ENCODE measurements at places on chromosomes 3 and 15.

DNA sequence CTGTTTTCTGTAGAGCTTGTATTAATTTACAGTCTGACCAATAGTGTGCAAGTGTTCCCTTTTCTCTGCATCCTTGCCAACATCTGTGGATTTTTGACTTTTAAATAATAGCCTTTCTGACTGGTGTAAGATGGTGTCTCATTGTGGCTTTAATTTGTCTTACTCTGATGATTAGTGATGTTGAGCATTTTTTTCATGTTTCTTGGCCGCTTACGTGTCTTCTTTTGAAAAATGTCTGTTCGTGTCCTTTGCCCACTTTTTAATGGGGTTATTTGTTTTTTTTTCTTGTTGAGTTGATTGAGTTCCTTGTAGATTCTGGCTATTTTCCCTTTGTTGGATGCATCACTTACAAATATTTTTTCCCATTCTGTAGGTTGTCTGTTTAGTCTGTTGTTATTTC lies 7.6 kb upstream of the ACOX2 start:
- no peak for DNase-seq

DNA sequence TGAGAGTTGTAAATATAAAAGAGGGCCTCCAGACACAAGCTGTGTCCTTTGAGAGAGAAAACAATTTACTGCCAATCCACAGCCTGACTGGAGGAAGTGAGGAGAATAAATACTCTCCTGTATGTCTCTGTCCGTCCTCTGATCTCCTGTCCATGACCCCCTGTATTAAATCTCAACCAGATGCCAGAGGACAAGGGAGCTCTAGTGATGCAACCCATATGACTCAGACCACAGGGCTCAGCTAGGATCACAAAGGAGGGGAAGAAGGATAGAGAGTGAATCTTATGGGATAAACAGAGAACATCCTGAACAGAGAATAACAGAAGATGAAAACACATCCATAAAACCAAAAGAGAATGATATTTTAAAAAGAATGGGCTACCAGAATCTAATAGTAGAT lies 482.6 kb downstream of the PLOD2 start:
- DNase-seq = no peak

- no peak for DNase-seq
Measured at GRCh38 chr3:43031485-43031884, 52.4 kb downstream of the GASK1A start.

- no peak for DNase-seq
Measured at GRCh38 chr15:95793231-95793630, 537.3 kb upstream of the NR2F2 start.

DNA sequence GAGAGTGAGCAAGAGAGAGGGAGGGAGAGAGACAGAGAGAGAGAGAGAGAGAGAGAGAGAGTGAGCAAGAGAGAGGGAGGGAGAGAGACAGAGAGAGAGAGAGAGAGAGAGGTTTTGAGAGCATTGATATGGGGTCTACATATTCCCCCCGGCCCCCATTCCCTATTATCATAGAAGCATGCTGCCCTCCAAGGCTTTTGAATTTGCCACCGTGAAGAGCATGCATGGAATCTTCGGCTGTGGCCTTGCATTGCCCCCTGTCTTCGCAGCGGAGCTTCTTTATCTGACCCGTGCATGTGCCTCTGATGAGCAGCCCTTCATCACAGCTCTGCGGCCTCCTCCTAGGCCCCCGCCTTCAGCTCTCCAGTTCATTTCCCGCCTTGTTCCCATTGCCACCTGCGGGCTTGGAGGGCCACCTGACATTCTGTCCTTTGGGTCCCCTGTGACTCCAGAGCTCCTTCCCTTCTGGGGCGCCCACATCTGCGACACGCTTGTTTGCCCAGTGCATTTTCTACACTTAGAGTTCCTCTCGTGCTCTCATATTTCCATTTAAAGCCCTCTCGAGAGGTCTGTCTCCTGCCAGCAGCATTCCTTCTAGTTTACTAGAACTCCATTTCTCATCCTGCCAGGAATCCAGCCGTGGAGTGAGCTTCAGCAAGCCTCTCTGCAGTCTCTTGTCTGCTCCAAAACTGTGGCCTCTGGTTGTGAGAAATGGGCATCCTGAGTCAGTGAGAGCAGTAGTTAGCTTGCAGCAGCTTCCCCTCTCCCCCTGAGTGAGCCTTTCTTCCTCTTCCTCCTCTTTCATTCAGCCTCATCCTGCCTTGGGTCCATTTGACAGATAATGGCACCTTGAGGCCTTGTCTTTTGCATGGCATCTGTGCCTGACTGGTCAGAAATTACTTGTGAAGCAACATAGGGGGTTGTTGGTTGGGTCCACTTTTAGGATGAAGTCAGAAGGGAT lies 25.3 kb downstream of the LPP start:
- no peak for DNase-seq

GRCh38 chr3:81740731-81741130 lies 20.7 kb downstream of the GBE1 start:
- no peak for DNase-seq

DNA sequence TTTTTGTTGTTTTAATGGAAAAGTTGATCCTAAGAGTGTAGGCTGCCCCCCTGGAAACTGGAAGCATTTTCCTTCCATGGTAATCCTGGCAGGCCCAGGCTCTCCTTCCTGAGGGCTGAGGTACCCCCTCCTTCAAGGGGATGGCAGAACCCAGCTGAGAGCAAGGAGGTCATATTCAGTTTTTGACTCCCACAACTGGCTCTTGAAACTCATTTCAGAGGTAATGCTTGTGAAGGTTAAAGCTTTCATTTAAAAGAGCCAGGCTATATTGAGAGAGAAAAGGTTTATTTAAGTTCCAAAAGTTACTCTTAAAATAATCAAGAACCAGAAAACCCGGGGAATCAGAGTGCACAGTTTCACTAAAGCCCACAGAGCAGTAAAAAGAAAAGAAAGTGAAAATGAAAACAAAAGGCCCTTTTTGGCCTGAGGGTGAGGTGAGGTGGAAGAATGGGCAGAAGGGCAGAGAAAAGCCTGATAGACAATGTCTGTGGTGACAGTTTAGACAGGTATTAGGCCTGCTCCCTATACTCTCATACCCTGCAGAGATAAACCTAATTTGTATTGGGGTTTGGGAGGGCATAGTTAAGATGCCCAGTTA lies 47.0 kb upstream of the RBP1 start:
- DNase-seq = no peak

DNA sequence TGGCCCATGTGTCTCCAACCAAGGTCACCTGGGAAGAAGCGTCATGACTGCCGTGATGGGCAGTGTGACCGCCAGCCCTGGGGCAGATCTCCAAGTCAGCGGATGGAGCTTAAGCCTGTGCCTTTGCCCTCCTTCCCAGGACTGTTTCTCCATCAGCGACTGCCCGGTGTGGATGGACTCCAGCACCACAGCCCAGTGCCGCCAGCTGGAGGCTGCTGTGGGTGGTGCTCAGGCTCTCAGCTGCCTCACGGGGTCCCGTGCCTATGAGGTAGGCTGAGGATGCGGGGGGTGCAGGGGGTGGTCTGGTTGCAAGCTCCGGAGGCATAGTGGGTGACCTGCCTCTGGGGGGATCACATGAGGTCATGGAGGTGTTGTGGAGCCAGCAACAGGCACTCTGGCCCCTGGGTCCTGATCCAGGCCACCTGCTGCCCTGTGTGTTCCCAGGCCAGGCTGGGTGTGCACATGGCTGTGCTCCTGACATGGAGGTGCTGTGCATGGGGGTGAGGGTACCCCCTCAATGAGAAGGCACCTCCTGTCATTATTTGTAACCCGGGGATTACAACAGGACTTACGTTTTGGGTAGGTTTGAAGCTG lies 19.0 kb downstream of the XYLB start:
- DNase-seq = no peak

- no peak for DNase-seq
Measured at GRCh38 chr3:106376016-106376570, 507.3 kb upstream of the CBLB start.

DNA sequence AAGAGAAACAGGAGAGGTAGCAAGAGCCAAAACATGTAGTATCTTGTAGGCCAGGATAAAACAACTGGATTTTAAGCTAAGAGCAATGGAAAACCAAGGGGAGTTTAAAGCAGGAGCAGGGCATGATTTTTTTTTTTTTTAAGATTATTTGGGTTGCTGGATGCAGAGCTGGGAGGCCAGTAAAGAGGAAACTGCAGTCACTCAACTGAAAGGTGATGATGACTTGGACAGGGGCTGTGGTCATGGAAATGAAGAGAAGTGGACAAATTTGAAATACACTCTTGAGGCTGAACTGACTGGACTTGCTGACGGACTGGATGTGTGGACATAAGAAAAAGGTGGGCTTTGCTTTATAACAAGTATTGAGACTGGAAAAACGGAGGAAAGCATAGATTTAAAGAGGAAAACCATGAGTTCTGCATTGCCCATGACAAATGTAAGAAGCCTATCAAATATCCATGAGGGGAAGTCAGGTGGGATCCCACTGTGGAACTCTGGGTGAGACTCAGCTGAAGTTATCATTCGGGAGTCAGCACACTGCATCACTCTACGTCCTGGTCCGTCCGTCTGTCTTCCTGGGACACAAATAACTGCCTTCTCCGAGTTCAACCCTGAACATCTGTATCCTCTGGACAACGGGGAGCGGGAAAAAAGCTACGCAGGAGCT lies 688 bp downstream of the XPC start:
- DNase-seq = no peak

DNA sequence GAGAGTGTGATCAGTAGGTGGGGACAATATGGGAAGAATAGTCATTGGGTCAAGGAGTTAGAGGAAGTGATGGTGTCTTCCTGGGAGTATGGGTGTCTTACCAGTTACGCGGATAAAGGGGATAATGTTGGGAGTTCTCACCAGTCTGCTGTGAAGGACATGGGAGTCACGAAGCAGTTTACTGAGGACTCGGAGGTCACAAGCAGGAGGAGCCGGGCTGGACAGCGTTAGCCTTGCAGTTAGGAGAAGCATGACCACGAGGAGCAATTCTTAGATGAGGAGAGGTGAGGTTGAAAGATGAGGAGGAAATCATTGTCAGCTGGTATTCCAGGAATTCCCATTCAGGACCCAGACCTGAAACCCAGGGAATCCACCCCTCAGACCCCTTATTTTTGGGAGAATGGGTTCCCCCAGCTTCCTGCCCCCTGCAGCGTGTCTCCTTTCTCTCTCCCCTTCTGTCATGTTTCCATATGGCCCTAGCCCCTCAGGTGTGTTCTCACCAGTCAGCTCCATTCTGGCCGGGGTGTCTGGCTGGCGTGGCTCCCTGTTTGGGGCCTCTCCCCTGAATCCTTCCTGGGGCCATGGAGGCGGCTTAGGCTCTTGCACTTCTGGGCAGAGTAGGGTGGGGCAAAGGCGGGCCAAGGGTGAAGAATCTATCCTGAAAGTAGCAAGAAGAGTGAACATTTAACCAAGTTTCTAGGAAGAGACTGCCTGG lies 2.1 kb downstream of the THPO start:
- DNase-seq = no peak

- DNase-seq = no peak
Measured at GRCh38 chr3:126569390-126569975, 10.8 kb upstream of the C3orf22 start.

DNA sequence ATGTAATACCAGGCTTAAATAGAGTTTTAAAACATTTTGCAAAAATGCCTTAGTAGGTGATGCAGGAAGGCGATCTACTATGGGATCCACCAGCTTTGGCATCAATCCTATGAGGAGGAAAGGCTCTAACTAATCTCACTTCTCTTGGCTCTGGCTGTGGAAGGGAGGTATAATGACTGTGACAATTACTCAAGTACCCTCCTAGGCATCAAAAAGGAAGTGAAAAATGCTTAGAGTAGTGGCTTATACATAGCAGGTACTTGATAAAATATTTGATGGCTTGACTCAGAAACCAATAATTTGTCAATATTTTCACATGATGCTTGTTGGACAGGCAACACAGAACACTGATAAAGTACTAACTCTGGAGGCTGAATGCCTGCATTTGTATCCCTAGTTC lies 34.1 kb upstream of the SERPINI2 start:
- DNase-seq = no peak

DNA sequence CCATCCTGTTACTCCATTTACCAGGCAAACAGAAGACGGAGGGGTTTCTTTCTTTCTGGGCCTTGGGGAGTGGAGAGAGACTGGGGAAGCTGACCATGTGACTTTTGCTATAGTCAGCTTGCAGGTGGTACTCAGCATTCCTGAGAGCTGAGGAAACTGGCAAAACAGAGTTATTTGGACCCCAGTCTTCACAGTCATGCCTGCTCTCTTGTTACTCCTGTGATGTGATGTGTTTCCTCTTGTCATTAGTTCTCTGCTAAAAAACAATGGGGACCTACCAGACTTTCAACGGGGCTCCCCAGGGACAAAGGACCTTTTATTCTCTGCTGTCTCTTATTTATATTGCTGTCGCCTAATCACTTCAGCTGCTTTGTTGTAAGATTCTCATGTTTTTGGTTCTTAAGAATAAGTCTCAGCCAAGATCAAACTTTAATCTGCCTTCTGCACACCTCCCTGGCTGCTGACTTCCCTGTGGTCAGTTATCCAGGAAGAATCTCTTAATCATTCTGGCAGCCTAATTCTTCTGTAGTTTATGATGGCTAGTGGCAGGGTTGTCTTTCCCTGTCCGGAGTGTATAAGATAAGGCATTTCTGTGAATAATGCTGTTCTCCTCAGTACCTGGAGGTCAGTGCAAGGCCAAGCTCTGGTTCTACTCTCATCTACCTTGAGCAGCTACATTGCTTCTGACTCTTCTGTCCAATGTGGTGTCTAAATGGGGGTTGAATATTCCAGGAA lies 8.8 kb downstream of the STARD9 start:
- DNase-seq = no peak

DNA sequence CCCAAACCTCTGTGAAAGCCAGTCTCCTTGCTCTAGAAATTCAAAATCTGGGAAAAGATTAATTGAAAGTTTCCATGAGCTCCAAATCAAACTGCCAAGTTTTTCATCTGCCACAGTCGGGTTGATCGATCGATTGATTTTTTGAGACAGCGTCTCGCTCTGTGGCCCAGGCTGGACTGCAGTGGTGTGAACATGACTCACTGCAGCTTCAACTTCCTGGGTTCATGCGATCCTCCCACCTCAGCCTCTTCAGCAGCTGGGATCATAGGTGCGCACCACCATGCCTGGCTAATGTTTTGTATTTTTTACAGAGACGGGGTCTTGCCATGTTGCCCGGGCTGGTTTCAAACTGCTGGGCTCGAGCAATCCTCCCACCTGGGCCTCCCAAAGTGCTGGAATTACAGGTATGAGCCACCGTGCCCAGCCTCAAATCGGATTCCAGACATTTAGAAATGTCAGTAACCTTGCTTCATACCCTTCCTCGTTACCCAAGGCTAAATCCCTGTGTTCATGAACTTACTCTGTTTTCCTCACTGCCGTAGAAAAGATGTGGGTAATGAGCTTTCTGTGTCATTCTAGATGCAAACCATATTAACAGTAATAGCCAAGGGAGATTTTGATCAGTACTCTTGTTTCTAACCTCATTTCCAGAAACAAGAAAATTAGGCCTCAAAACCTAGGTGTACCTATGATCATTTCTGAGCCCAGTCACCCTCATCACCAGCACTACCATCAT lies 105.9 kb upstream of the AKAP13 start:
- no peak for DNase-seq

- DNase-seq = no peak
Measured at GRCh38 chr3:167445491-167445890, 28.4 kb downstream of the SERPINI2 start.
